ENCODE measurements at places on chromosomes 6 and 20. TPM values are rescaled to one million over a fixed set of nuclear protein-coding genes. Genes with fewer than 3 reads are reported as not detected.

Gene MYB
- total RNA-seq: not detected

Gene PSORS1C2
- not detected for total RNA-seq

Gene GNMT
- 3.3 TPM for total RNA-seq

Gene COL11A2
- total RNA-seq: 1.5 TPM

Gene PLAGL1
- 8.5 TPM for total RNA-seq

Gene BPIFB1
- not detected for total RNA-seq

Gene ENPP1
- total RNA-seq: 3.4 TPM

Gene L3MBTL3
- total RNA-seq: 1.8 TPM

Gene CST5
- total RNA-seq: not detected

- DNase-seq: no peak
These were observed 504.2 kb upstream of the ID4 start for GRCh38 chr6:19332806-19333460.

DNA sequence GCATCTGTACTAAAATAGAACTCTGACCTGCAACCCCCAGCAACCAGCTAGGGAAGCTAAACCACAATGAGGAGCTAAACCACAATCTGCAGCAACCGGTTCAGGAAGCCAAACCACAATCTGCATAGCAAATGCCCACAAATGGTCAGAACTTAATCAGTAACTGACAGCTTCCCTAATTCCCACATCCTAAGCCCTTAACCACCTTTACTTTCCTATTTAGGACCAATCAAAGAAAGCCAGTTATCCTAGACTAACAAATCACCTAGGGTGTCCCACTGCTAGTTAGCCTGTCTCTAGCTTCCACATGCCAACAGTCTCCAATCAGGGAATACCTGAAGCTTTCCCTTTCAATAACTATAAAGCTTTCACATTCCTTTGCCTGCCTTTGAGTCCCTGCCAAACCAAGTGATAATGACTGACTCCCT is 424.6 kb upstream of the PTCHD4 start:
- DNase-seq: no peak

GRCh38 chr6:16717275-16717942 is 43.9 kb downstream of the ATXN1 start:
- DNase-seq: no peak

DNA sequence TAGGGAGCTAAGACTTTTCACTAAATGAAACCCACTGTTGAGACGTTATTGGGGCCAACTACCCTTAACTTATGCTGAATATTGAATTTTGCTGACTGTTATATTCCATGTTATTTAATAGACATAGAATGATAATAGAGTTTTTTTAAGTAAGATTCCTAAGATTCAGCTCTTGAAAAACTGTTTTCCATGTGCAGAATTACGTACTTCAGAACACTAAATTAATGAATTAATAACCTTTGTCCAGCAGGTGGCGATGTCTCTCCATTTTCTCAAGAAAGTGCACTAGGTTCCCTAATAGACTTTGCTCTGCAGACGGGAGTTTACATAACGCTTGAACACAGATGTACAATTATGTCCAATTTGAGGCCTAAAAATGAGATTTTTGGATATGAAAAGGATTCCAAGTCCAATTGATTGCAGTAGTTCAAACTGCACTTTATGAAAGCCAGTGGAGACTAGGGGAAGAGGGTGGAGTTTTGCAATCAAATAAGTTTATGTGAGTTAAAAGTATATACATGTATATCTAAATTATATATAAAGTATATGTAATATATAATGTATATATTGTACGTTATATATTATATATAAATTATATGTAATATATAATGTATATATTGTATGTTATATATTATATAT is 282.1 kb downstream of the UST start:
- DNase-seq: no peak

DNA sequence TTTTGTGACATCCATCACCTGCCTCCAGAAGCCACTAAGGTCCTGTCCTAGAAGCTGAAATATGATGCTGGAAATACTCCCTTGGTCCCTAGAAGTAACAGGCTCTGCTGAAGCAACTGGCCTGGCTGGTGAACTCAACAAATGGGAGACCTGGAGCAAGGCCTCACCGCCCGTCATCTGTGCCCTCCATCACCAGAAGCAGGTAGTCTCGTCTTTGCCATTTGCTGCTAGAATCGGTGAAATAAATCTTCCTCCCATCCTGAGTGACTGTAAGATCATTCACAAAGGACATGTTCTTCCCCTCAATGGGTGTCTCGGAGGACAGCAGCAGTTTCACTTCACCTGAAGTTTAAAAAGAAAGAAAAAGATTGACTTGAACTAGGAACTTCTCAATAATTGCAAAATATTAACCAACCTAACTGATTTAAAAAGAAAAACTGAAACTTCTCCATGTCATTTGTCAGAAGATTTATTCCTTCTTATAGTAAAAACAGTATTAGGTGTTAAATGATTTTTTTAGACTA is 21.0 kb downstream of the CST7 start:
- peak; percentile 9 for DNase-seq

- DNase-seq: peak; percentile 87
These were observed 4.6 kb downstream of the SYTL3 start for GRCh38 chr6:158654498-158654897.

DNA sequence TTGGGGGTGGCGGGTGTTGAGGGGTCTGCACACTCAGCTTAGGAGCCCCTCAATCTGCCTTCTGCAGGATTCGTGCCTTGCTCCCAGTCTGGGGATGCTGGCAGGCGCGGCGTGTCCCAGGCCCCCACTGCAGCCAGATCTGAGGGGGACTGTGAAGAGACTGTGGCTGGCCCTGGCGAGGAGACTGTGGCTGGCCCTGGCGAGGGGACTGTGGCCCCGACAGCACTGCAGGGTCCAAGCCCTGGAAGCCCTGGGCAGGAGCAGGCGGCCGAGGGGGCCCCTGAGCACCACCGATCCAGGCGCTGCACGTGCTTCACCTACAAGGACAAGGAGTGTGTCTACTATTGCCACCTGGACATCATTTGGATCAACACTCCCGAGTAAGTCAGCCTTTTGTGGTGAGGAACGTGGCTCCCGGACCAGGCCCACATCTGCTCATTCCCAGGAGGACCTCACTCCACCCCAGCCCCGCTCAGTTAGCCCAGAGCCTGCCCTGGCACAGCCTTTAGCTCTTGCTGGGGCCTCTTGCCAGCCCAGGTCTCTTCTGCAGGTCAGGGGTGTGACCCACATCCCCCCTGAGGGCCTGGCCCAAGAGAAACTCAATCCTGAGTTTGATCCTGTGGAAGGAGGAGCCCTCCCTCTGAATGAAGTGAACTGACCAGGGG is 1.1 kb downstream of the EDN3 start:
- no peak for DNase-seq

GRCh38 chr6:98808541-98809210 is 25.7 kb upstream of the POU3F2 start:
- DNase-seq: no peak

- DNase-seq: no peak
These were observed 107.5 kb downstream of the CENPW start for GRCh38 chr6:126447367-126447766.

DNA sequence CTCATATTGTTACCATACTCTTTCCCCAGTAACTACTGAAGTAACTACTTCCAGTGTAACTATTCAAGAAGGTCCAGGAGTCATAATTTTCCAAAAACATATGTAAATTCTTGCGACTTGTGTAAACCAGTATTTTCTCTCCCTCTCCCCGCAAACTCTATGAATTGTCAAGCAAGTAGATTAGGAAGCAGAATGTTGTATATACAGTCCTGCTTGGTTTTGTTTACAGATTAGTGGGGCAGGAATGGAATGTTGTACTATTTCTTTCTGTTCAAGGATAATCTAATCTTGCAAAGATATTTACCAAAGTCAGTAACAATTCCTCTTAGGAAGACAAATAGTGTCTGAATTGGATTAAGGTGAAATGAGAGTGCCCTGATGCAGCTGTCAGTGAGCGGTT is 234.9 kb upstream of the PLN start:
- DNase-seq: no peak

DNA sequence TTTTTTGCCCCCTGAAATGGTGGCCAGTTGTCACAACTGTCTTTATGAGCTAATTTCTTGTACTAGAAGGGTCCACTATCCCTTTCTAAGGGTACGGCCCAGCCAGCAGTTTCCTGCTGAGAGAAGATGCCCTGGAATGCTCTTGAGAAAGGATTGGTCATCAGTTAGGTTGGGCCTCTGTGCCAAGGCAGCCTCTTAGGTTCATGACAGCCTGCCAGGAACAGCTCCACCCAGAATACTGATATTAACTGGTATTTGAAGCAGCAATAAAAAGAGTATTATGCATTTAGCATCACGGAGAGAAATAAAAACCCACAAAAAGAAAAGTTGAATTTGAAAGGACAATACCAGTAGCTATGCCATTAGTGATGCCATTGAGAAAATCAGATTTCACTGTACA is 9.0 kb upstream of the HINT3 start:
- DNase-seq: no peak

DNA sequence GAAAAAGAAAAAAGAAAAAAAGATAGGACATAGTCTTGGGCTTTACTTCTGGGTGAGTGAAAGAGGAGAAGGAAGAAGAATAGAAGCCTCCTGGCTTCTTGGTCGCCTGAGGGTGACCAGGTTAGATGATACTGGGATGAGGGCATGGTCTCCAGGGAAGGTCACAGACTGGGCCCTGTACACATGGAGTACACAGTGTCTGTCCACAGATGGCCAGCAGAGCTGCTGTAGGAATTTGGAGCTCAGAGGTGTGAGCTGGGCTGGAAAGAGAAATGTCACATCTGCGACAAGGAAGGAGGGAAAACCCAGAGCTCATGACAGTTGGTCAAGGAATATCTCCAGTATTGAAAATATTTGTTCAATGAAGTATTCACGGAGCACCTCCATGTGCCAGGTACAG is 56.1 kb downstream of the DLGAP4 start:
- DNase-seq: no peak

GRCh38 chr6:129447198-129447565 is 262.8 kb downstream of the ARHGAP18 start:
- DNase-seq: no peak

GRCh38 chr6:166830185-166830890 is 126.0 kb downstream of the RNASET2 start:
- DNase-seq: no peak

GRCh38 chr20:44912189-44912588 is 2.3 kb downstream of the PABPC1L start:
- no peak for DNase-seq

DNA sequence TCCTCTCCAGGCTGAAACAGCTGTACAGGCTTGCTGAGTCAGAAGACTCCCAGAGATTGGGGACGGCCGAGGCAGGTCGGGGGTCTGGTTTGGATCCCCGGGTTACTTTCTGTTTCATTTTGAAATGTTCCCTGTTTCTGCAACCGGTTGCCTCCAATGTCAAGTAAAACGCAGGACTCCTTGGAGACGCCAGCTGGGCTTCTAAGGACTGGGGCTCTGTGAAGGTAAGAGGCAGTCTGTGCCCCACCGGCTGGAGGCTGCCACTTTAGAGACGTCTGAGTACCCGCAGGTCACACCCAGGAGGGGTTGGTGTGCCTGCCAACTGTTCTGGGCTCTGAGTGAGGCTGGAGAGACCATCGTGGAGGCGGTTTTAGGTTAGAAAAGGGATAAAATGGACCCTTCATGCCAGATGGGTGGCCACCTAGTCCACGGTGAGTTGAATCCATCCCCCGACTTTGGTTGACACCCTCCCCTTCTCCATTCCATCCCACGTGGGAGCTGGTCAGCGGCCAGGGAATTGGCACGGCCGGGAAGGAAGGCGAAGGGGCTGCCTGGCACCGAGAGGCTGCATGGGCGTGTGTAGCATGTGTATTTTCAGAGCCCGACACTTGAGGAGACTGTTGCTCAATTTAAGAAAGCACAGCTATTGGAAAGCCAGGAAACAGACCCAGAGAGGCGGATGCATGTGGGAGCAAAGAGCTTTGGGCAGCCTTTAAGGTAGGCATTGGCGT is 240.9 kb downstream of the PHACTR1 start:
- peak; percentile 73 for DNase-seq

GRCh38 chr6:142885182-142885867 is 59.7 kb downstream of the HIVEP2 start:
- no peak for DNase-seq

- no peak for DNase-seq
These were observed 60.6 kb downstream of the TRAM2 start for GRCh38 chr6:52516269-52516668.

- no peak for DNase-seq
These were observed 126.5 kb downstream of the SLC24A3 start for GRCh38 chr20:19338960-19339359.
